AG09309 (cell line): ENCODE measurements at places on chromosomes 5 and 9.

DNA sequence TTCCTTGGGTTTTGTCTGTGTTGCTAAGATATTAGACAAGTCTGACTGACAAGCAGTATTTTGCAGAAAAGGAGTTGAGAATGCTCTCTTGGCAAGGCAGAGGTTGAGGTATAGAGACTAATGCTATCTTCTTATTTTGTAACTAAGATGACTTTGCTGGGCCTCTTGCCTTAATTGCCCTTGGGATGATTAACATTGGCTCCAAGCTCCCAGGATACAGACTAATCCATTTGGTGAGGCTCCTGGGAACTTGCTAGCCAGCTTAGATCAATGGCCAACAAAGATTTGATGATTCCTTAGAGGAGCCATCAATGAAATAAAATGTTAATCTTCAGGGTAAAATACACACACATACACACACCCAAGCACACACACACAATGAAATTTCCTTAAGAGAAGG is 28.7 kb upstream of the AP3B1 start:
- DNase-seq = no peak

DNA sequence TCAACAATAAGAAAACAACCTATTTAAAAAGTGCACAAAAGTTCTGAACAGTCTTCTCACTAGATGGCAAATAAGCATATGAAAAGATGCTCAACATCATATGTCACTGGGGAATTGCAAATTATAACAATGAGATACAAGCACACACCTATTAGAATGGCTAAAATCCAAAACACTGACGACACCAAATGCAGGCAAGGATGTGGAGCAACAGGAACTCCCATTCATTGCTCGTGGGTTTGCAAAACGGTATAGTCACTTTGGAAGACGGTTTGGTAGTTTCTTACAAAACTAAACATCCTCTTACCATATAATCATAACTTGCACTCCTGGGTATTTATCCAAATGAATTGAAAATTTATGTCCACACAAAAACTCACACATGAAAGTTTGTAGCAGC is 100.9 kb upstream of the TBC1D2 start:
- DNase-seq = no peak

GRCh38 chr5:106085136-106085535 is 1585.6 kb downstream of the EFNA5 start:
- DNase-seq = no peak

GRCh38 chr5:35999547-35999946 is 8.4 kb upstream of the UGT3A1 start:
- DNase-seq = no peak

DNA sequence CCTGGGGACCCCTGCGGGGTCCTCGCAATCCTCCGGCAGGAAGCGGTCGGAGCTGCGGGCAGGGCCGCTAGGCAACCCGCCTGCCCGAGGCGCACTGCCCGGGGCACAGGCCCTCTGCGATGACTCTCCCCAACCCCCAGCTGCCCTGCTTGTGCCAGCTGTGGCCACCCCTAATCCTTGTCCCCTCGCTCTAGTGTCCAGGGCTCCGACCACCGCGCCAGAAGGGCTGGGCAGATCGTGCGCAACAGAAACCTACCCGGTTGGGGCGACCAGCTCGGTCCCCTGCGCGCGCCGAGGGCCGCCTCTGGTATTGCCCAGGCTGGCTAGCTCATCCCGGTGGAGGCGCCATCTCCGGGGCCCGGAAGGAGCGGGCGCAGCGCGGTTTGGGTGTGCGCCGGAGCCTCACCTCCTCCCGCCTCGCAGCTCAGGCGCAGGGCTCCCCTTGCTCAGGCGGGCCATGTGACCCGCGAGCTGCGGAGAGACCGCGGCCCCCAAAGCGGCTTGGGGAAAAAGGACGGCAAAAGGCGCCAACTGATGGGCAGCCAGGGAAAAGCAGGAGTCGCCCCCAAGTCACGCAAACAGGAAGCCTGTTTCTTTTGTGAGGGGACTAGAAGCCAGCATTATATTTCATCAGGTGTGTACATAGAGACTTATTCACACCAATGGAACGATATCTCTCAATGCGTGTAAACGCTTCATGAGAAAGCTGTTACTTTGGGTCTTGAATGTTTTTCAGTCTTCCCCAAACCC is 46.8 kb upstream of the RNF20 start:
- DNase-seq = no peak

- no peak for DNase-seq
These were observed 8.3 kb upstream of the SPATA31C1 start for GRCh38 chr9:87909310-87910041.

DNA sequence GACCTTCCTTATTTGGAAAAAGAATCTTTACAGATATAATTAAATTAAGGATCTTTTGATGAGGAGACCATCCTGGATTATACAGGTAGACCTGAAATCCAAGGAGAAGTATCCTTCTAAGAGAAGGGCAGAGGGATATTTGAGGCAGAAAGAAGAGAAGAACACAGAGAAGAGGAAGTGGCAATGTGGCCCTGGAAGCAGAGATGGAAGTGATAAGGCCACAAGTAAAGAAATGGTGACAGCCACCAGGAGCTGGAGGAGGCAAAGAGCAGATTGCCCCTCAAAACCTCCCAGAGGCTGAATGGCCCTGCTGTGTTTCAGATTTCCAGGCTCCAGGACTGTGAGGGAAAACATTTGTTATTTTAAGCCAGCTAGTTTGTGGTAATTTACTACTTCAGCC is 93.0 kb upstream of the ANKRD55 start:
- DNase-seq = no peak
